ENCODE measurements at places on chromosomes 6 and 20. TPM values are rescaled to one million over a fixed set of nuclear protein-coding genes. Genes with fewer than 3 reads are reported as not detected.

Gene SUMO4
- polyA plus RNA-seq = 0.47 TPM

Gene DBNDD2
- polyA plus RNA-seq = 31.0 TPM

Gene TCEA2
- polyA plus RNA-seq = 59.2 TPM

Gene CD109
- 29.1 TPM for polyA plus RNA-seq

Gene PDE10A
- 9.8 TPM for polyA plus RNA-seq

Gene RANBP9
- polyA plus RNA-seq = 35.8 TPM

Gene ADGB
- not detected for polyA plus RNA-seq

Gene ULBP2
- 0.24 TPM for polyA plus RNA-seq

Gene C20orf96
- polyA plus RNA-seq = 14.5 TPM

Gene LPA
- polyA plus RNA-seq = not detected

Gene CCN6
- polyA plus RNA-seq = 0.27 TPM

Gene CGAS
- not detected for polyA plus RNA-seq

- peak; percentile 7 for DNase-seq
Observed at GRCh38 chr6:130632277-130632676, 194.9 kb upstream of the SMLR1 start.

DNA sequence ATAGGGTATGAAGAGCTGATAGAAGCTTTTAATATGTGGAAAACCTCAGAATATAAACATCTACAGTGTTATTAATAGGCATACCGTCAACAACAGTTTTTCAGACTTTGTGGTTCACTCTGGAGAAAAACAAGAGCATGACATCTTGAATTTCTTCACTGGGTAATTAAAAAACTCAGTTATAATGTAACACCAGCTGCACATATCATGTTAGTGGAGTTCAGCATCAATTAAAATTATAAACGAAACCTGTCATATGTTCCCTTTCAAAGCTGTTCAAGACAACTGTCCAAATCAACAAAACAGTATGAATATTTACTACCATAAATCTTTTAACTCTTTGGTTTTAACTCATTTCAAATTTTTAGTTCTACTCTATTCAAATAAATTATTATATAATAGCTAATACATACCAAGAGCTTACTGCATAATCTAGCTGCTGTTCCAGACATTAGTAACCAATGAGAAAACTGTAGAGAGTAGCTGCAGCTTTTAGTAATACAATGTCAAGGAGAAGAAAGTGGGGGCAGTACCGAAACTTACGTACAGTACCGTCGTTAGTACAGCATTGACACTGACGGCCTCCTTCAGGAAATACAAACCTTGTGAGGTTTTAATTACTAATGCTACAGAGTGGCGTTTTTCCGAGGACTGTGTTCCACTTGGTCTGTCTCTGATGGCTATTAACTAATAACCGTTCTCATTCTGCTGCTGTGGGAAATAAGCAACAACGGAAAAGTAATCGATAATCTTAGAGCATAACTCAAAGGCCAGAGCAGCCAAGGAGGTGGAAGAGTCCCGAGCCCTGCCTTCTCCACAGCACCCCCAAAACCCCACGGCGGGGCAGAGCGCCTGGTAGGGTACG, 532 bp upstream of the PM20D2 start:
- peak; percentile 56 for DNase-seq

GRCh38 chr6:129921169-129921817, 60.2 kb upstream of the TMEM244 start:
- no peak for DNase-seq

DNA sequence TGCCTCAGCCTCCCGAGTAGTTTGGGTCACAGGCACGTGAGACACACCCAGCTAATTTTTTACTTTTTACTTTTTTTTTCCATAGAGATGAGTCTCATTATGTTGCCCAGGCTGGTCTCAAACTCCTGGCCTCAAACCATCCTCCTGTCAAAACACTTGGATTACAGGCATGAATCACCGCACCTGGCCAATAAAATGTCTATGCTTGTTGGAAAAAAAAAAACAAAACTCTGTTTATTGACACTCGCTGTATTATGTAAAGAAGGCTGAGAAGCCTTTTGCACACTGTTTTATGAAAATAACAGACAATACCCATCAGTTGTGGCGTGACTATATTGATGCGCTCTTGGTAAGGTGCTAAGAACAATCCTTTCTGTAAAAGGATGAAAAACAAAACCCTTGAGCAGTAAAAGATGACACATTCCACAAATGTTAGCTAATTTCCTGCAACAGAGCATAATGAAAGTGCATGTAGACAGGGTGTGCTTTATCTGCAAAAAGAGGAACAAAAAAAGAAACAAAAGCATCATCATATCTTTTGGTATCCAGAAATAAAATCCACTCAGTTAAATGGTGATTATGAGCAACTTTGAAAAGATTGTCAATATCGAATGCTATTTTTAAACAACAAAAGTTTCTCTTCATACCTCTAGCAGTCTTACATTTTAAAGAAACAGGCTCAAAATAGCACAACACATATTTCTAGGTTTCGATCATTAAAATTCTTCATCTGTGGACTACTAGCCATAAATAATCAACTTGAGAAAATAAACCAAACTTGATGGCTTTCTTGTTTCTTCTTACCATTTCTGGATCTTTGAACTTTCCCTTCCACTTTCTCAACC, 108.3 kb upstream of the PHACTR1 start:
- no peak for DNase-seq

DNA sequence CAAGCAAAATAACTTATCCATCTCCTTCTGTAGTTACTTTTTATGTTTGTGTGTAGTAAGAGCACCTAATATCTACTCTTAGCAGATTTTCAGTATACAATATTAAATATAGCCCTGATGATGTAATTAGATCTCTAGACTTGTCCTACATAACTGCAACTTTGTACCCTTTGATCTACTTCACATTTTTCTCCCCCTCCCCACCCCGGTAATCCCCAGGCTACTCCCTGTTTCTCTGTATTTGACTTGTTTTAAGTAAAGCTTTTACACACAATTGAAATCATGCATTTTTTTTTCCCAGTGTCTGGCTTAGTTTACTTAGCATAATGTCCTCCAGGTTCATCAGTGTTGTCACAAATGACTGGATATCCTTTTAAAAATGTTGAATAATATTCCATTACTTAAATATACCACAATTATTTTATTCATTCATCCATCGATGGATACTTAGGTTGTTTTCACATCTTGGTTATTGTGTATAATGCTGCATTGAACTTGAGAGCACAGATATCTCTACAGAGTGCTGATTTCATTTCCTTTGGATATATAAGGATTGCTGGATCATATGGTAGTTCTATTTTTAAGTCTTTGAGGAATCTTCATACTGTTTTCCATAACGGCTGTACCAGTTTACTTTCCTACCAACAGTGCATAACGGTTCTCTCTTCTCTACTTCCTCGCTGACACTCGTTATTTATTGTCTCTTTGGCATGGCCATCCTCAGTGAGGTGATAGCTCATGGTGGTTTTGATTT, 212.7 kb downstream of the CDKAL1 start:
- DNase-seq = no peak

DNA sequence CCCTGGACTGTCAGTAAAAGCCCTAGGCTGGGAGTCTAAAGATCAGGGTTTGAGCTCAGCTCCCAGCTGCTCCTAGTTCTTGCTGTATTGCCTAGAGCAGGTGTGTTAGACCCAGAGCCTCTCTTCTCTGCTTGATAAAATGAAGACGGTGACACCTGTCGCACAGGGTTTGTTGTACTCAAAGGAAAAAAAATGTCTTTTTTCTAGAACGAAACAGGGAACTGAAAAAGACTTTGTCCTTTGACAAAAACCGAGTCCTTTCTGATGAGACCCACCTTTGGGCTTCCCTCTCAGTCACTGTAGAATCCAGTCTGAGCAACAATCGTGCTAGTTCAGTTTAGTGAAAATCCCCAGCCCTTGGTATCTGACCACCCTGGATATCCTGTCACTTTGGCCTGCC, 102.1 kb upstream of the LAMP5 start:
- DNase-seq = no peak

- no peak for DNase-seq
Observed at GRCh38 chr20:39036851-39037250, 74.7 kb downstream of the DHX35 start.

- DNase-seq = peak; percentile 93
Observed at GRCh38 chr20:11890331-11891076, 27.2 kb upstream of the BTBD3 start.

DNA sequence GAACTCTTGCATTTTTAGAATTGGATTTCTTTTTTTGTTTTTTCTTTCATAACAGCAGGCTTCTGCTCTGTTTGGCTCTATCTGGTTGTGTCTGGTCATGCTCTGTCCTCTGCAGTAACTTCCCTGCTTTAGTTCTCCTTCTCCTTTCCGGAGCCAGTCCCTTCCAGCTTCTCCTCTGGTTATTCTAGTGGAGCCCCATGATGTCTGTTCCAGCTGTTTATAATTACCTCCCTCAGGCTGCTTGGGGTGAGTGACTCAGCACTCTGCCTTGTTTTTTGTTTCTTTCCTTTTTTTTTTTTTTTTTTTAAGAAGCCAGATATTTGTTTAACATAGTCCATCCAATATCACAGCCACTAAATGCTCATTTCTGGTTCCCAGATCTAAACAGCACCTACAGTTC, 409.6 kb downstream of the MAFB start:
- peak; percentile 54 for DNase-seq

- DNase-seq = no peak
Observed at GRCh38 chr20:36833275-36834020, 42.5 kb upstream of the TLDC2 start.

DNA sequence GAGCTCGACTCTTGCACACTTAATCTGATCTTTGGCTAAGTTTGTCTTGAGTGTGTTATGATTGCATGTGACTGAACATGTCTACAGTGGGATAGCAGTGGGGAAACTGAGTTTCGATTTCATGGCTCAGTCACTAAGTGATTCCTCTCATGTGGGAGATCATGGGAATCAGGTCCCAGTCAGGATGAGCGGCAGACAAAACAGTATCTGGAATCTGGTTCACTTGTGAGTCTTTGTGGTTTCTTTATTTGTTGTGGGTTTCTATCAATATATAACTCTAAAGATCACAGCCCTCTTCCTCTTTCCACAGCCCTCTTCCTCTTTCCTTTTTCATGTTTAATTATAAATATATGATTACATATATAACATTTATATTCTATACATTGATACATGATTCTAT, 4.0 kb downstream of the RPP21 start:
- no peak for DNase-seq

DNA sequence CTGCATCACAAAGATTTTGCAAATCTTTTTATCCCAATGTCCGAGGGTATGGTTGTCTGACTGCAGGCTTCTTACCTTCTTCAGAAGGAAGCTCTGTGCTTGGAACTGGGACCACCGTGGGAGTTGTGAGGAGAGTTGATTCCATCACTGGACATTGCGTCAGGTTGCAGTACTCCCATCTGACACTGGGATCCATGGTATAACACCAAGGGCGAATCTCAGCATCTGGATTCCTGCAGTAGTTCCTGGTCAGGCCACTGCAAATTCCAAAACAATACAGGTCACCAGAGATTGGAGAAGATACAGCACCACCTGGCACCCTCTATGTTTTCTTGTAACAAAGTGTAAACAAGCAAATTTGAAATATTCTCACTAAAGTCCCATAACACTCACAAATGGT, 77.7 kb downstream of the LPA start:
- DNase-seq = no peak

- peak; percentile 66 for DNase-seq
Observed at GRCh38 chr6:151285122-151285521, 45.4 kb downstream of the AKAP12 start.

- DNase-seq = peak; percentile 44
Observed at GRCh38 chr20:34112600-34113101, 608 bp upstream of the EIF2S2 start.

- DNase-seq = no peak
Observed at GRCh38 chr6:161482517-161482858, 208.6 kb upstream of the AGPAT4 start.

DNA sequence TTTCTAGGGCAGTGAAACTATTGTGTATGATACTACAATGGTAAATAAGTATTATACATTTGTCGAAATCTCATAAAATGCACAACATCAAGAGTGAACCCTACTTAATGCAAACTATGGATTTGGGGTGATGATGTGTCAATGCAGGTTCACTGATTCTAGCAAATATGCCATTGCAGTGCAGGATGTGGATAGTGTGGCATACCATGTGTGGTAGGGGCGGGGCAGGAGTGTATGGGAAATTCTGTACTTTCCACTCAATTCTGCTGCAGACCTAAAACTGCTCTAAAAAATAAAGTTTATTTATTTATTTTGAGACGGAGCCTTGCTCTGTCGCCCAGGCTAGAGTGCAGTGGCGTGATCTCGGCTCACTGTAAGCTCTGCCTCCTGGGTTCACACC, 44.3 kb downstream of the ABHD12 start:
- no peak for DNase-seq

GRCh38 chr6:153677522-153677921, 361.5 kb upstream of the OPRM1 start:
- no peak for DNase-seq

DNA sequence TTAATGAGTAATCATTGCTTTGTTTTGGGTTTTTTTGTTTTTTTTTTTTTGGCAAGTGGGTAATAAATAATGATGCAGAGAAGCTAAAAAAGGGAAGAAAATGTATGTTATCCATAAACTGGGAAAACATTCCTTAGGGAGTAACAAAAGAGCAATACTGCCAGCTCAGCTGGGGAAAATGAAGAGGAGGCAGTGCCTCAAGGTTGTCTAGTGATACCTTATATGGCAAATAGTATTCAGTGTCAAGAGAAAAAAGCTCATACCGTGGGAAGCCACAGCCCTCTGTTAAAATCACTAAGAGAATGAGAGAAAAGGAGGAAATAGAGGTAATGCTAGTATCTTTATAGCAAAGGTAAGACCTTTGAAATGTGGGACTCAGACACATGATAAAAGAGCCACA, 47.1 kb upstream of the SMLR1 start:
- DNase-seq = no peak

DNA sequence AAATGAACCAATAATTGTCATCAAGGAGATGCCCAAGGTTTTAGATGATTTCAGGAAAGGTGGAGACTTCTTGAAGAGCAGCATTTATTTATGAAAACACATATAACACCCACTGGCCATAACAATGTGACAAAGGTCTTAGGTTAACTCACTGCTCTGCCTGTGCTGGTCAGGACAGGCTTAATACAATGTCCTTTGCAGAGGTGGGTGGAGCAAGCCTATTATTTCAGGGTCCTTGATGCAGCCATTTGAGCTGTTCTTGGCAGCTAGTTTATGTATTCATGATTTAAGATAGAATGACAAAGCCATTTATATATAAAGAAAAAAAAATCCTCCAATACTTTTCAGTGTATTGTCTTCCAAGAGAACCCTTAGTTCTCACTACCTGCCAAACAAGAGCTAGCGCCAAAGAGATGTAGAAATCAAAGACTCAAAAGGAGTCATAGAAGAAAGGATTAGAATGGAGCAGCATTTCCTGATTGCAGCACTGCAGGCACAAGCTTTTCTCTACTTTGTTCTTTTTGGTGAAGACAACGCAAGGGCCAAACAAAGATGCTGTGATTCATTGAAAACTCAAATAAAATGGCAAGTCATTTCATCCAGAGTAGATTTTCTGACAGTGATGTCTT, 124.3 kb upstream of the TSHZ2 start:
- no peak for DNase-seq

DNA sequence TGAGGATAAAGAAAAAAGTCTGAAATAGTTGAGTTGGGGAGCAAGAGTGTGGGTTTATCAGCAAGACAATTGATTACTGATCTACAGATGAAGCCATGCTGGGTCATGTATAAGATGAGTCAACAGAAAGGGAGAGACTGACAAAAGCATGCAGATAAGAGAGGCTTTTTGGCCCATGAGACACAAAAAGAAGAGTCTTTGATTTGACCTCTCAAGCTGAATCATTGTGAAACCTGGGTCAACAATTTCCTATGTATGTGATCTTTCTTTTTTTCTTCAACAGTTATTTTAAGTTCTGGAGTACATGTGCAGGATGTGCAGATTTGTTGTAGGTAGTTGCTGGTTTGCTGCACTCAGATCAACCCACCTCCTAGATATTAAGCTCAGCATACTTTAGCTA, 15.9 kb downstream of the RIMS1 start:
- no peak for DNase-seq

All from muscle of arm (tissue), 14 donors.